ENCODE measurements at places on chromosomes 7 and 10.

DNA sequence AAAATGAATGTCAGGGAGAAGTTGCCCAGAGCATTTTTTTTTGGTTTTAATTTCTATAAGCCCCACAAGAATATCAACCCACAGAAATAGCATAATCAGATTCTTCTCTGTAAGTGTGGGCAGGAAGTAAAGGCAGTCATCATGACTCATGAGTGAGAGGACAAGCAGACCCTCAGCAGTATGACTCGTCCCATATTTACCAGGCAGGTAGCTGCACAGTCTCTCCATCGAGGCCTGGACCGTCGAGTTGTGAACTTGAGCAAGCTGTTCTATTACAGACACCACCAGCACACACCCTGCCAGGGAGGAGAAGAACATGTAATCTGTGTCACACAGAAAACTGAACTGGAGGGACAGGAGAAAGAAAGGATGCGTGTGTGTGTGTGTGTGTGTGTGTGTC lies 37.8 kb downstream of the AOAH start:
- no peak for DNase-seq

DNA sequence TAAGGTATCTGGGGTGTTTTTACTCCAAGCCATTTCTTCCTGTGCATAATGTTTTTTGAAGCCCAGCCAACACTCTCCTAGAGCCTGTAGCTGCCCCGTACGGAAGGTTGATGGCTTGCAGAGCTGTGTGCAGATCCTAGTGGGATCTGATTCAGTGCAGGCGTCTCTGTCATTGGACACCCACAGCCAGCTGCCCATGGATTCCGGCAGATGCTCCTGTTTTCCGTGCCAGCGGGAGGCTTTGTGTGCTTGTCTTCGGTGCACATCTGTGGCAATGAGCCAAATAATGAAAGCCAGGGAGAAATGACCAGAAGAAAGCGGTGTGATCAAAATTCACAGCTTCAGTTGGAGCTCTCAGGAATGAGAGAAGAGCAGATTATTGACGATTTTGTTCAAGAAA lies 426.4 kb downstream of the TYW1 start:
- DNase-seq: no peak

DNA sequence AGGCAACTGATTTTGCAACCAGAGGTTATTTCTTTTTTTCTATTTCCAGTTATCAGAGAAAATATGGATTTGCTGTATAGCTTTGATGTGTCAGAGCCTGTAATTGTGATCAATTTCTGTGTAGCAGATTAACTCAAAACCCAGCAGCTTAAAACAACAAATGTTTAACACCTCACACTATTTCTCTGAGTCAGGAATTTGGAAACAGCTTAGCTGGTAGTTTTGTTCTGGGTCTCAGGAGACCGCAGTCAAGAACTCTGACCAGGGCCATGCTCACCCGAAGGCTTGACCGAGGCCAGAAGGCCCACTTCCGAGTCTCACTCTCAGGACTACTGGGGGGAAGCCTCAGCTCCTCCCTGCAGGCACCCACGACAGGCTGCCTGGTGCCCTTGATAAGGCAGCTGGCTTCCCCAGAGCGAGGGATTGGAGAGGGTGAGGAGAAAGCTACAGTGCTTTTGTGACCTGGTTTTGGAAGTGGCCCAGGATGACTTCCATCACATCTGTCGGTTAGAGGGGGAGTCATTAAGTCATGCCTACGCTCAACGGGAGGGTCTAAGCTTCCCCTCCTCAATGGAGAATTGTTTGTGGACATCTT lies 105.7 kb upstream of the SHH start:
- no peak for DNase-seq

GRCh38 chr10:47207281-47207615 lies 92.7 kb upstream of the GDF10 start:
- no peak for DNase-seq

DNA sequence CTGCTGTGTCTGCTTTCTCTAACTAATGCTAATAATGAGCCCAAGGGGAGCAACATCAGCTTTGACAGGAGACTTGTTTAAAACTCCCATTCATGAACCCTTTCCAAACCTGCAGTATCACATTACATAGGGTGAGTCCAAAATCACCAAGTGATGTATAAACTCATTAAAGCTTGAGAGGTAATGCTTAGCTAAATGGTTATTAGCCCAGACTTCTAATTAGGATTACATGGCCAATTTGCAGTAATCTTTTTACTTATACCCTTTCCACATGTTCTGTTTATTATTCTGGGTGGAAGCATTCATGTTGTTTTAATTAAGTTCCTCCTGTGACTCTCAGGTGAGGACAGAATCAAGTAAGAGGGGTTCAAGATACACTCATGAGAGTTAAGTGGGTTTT lies 17.5 kb downstream of the ZNF138 start:
- no peak for DNase-seq

Measured in renal pelvis (tissue), 12 donors.